ENCODE measurements at places on chromosomes 16 and 17.

- DNase-seq: no peak
Observed at GRCh38 chr17:21119919-21120249, 6.9 kb upstream of the DHRS7B start.

DNA sequence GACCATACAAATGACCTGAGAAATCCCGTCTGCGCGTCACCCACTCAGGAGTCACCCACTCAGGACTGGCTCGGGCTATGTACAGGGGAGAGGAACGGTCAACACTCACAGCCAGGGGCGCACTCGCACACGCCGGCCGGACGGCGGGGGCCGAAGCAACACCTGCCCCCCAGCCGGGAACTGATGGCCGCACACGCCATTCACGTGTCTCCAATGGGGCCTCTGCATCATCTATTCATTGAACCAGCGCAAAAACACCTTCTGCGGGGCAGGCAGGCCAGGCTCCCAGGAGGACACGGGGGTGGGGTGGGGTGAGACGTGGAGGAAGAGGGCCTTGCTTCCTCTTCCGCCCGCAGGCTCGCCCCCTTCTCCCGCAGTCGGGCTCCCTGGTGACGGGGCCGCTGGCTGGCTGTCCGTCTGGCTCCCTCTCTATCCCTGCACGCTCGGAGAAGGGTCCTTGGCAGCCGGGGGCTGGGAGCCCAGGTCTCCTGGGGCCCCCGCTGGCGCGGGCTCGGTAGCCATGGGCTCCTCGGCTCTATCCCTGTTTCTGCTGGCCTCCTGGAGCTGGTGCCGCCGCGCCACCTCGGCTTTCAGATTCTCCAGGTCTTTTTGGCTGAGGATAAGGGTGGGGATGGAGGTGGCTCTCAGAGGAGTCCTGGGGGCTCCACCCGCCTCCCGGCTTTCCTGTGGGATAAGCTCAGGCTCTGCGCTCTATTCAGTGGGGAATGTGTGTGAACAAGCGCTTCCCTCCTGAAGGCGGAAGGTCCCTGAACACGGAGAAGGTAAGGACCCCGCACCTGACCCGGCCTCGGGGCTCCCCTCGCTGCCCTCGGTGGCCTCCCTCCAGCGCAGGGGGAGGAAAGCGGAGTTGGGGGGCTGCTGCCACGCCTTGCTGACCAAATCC, 21.1 kb downstream of the CLUH start:
- peak; percentile 77 for DNase-seq

DNA sequence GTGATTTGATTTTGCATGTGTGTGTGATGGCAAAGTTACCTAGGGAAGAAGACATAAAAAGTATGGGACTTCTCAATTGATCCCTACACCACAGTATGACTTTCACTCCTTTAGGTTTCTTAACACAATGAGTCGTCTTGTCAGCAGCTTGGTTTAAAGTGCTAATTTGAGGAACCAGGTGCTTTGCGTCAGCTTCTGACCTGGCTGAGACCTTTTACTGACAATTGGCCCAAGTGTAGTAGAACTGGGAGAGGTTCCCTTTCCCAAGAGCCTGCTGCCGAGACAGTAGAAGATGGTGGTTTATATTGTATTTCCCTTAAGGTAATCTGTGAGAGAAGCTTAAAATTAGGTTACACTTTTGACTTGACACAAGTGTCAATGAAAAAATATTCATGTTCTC, 54.9 kb downstream of the LDHD start:
- no peak for DNase-seq

DNA sequence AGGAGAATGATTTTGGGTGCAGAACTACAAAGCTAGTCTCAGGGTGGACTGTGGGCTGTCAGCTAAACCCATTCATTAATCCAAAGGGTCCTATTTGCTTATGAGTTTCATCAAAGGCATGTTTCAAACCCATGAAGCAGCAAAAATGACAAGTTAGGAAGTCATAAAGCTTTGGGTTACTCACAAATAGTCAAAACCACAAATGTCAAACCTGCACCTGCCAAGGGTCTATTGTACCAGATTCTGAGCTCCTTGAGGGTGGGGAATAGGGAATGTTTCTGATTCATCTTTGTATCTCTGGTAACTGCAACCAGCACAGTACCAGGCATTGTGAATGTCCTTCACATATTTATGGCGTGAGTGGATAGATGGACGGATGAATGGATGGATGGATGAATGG, 317.7 kb downstream of the MAF start:
- DNase-seq: no peak

- DNase-seq: no peak
Observed at GRCh38 chr17:58329035-58329809, 627 bp upstream of the TSPOAP1 start.

DNA sequence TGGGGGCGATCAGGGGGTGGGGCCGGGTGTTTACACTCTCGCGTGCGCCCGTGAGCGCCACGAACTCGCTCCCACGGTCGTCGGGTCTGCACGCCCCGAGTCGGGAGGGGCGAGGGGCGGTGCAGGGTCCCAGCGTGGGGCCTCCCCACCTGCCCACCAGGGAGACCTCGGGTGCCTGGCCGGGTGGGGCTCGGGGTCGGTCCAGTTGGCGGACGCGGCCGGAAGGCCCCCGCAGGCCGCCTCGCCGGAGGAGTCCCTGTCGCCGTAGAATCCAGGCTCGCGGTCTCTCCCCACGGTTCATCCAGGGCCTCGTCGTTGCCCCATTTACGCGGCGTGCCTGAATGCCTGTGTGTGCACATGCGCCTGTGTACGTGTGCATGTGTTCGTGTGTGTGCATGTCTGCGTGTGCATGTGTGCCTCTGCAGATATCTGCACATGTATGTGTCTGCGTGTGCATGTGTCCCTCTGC, 510 bp upstream of the RAB40B start:
- no peak for DNase-seq
